ENCODE measurements at places on chromosomes 11 and 22. TPM values are rescaled to one million over a fixed set of nuclear protein-coding genes. Genes with fewer than 3 reads are reported as not detected.
A peak's percentile ranks its signal among the peaks of the same experiment; 100 is the strongest.

DNA sequence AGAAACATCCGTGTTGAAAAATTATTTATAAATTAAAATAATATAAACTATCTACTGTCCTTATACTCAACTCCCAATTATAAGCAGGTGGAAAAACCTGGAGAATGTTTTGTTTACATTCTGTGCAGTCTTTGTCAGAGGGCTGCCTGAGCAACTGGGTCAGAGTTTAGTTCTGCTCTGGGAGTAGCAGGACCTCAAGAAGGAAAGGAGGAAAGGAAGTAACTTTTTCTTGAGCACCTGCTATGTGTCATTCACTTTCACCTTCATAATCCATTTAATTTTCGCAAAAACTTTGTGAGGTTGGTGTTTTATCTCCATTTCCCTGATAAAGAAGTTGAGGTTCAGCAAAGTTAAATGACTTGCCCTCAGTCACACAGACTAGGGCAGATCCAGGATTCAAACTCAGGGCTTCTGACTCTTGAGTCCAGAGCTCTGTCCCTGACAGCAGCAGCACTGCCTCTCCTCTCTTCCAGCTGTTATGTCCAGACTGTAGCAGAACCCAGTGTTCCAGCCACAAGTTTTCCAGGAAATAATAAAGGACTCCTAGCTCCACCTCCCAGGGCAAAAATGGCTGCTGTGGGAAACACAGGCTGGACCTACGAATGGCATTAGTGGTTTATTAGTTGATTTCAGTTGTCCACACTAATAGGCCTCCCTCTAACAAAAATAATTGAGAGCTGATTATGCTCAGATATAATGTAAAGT, 6.4 kb downstream of the CD3E start:
- DNase-seq = no peak

DNA sequence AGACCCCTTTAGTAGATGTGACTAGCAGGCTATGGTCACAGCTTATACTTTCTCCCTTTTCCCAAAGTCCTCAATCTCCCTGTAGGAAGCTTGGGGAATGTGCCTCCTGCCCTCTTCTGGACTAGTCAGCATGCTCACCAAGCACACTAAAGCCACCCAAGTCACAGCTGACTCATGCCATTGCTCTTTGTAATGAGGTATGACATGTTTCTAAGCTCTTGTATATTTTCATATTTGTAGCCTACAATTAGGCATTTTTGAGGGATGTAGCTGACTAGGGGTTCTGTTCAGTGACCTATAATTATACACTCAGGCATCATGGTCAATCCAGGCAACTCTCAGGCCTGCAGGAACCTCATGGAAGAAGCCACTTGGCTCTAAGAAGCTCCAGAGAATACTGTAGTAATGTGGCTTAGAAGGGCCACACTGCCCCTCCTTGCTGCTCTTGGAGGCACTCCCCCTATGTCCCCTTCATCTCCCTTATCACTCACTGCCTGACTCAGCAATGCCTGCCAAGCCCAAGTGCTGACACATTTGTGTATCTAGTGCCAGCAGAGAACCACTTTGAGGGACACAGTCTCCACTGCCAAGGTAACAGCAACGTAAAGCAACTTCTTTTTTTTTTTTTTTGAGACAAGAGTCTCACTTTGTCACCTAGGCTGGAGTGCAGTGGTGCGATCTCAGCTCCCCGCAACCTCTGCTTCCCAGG, 86.2 kb downstream of the RPL27A start:
- DNase-seq = no peak

- DNase-seq = peak; percentile 55
Observed at GRCh38 chr11:70002433-70002832, 75.7 kb upstream of the ANO1 start.

DNA sequence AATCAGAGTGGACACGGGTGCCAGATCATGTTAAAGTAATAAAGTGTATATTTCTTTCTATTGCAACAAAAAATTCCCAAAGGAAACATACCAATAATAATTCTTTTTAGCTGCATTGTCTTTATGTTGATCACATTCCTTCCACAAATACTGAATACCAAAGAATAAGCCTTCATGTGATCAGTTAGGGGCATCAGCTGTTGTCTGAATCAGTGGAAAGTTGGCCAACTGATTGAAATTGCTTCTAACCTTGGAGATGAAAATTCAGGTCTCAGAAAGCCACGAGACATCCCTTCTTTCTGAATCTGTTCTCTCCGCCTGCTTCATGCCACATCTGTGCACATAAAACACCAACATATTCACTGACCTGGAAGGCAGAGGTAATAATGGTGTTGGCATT, 785.2 kb downstream of the KCNA4 start:
- DNase-seq = no peak

DNA sequence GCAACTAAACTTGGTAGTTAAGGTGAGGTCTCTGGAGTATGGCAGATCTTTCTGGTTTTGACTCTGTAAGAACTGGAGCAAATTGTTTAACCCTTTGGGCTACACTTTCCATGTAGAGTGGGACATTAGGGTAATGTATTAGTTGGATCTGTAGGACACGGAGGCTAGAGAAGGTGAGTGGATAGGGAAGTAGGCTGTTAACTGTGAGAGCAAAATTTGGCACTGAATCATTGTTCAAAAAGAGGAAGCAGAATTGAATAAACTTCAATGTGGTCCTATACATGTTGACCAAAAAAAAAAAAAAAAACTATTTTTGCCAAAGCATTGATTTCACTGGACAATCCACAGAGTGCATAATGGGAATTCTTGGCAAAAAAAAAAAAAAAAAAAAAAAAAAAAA, 370.2 kb upstream of the CHORDC1 start:
- DNase-seq = no peak

- peak; percentile 25 for DNase-seq
Observed at GRCh38 chr11:111602865-111603610, 789 bp downstream of the SIK2 start.

IMMP1L gene
- 15.9 TPM for total RNA-seq

SLC25A18 gene
- total RNA-seq = not detected

MAP6 gene
- not detected for total RNA-seq

RPS6KB2 gene
- total RNA-seq = 51.2 TPM

PIWIL4 gene
- total RNA-seq = 0.12 TPM

DNA sequence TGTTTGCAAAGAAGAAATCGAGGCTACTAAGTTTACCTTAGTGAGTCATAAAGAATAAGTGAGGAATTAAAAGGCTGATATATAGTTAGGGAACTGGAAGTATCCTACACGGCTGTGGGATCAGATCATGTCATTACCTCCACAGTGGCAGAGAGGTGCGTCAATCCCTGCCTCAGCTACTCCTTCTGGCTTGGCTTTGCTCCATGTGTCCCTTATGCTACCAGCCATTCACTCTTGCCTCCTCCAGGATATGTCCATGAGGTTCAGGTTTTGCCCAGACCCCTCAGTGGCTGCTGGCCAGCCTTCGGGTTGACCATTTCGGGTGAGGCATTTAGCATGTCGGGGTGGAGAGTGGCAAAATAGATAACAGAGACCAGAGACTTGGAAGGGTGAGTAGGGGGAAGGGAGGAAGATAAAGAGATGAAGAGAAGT, 153.4 kb downstream of the LDLRAD3 start:
- no peak for DNase-seq

- DNase-seq = no peak
Observed at GRCh38 chr11:95589893-95590612, 199.5 kb downstream of the FAM76B start.

GRCh38 chr11:61140416-61140815, 20.8 kb downstream of the VPS37C start:
- DNase-seq = no peak

DNA sequence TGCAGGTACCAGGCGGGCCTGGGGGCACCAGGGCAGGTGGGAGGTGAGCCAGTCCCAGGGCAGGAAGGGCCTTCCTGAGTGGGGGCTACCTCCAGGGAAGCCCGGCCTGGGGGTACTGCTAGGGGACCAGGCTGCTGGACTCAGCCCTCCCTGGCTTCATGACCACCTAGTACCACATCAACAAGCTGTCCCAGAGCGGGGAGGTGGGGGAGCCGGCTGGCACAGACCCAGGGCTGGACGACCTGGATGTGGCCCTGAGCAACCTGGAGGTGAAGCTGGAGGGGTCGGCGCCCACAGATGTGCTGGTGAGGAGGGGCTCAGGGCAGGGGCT, 6.7 kb downstream of the TRPT1 start:
- DNase-seq = no peak

- DNase-seq = no peak
Observed at GRCh38 chr11:11782532-11783110, 59.2 kb upstream of the USP47 start.

DNA sequence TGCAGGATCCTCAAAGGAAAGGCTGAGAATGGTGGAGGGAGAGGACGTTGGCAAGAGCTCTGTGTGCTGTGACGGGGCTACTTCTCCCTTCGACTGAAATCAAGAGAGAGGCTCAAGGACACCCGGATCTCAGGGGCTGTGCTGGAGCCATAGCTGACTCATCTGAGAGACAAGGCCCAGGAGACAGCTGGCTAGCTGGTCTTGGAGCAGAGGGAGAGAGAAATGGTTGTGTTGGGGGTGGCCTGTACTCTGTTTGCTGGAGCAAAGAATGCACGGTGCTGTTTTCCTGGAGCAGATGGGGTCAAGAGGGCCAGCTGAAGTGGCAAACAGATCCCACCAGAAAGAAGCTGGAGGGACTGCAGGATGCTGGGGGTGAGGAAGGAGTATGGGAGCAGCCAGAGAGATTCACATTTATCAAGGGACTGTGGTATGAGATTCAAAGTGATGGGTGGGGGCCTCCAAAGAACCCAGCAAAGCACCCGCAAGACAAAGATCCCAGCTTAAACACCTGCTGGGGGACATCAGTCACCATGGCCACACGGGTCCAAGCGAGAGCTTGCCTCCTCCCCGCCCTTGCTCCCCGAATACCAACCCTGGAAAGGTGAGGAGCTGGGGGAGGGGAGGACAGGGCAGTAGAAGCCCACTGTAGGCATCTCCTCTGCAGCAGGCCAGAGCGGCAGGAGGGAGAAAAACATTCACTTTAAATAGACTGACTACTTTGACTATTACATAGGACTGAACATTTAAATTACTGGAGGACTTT, 40.8 kb downstream of the MAP6 start:
- DNase-seq = no peak

SHISAL1 gene
- total RNA-seq = not detected

- DNase-seq = peak; percentile 74
Observed at GRCh38 chr11:60994541-60995080, 23.1 kb downstream of the CD6 start.

KCNE3 gene
- not detected for total RNA-seq

DDI1 gene
- total RNA-seq = not detected

- no peak for DNase-seq
Observed at GRCh38 chr11:78156127-78156844, 16.9 kb upstream of the ALG8 start.

OR5A1 gene
- total RNA-seq = not detected

DNA sequence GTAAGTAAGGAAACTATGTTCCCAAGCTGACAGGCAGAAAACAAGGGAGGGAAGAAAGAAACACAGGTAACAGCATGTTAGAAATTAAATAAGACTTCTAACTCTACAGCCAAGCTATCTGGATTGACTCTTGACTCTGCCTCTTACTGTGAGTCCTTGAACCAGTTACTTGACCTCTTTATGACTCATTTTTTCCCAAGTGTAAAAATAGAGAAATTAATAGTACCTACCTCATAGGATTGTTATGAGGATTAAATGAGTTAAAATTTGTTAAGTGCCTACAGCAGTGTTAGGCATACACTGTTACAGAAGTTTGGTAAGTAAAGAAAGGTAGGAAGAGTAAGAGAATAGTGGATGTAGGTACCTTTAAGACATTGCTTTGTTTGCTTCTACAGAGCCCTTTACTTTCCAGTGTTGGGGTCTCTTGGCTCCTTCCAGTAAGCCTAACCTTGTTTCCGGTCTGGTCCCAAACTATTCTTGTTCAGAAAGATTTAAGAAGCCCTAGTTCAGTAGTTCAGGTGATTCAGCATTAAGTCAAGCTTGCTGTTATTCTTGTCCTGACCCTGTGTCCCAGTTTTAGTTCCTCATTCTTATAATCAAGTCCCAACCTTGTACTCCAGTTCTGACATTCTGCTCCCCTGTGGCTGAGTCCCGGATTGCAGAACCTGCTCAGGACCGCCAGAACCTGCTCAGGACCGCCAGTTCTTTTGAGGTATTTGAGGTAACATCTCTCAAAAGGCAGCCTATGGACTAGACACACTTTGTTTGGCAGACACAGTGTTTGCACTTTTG, 963.4 kb upstream of the CCDC90B start:
- no peak for DNase-seq

DNA sequence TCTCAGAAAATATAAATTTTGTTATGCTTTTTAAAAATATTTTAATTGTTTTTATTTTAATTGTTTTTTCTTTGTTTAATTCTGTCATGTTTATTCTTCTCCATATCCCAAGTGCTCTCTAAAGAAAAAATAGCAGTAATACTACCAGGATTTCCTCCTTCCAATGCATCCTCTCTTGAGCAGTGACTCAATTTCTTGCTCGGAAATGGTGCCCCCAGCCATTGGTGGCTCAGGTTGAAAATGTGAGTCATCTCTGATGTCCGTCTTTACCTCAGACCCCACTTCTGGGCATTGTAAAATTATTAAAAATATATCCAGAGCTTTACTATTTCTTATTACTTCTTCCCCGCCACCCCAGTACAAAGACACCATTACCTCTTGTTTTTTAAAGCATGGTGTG, 898.5 kb downstream of the METTL15 start:
- no peak for DNase-seq

GRCh38 chr11:79794484-79795393, 353.9 kb upstream of the TENM4 start:
- DNase-seq = no peak

- no peak for DNase-seq
Observed at GRCh38 chr11:2538951-2539350, 94.1 kb downstream of the KCNQ1 start.

All from activated naive CD4-positive, alpha-beta T cell treated with anti-CD3 and anti-CD28 coated beads for 36 hours (primary cell).